ENCODE measurements at places on chromosomes 6 and 20.
A peak's percentile ranks its signal among the peaks of the same experiment; 100 is the strongest.

DNA sequence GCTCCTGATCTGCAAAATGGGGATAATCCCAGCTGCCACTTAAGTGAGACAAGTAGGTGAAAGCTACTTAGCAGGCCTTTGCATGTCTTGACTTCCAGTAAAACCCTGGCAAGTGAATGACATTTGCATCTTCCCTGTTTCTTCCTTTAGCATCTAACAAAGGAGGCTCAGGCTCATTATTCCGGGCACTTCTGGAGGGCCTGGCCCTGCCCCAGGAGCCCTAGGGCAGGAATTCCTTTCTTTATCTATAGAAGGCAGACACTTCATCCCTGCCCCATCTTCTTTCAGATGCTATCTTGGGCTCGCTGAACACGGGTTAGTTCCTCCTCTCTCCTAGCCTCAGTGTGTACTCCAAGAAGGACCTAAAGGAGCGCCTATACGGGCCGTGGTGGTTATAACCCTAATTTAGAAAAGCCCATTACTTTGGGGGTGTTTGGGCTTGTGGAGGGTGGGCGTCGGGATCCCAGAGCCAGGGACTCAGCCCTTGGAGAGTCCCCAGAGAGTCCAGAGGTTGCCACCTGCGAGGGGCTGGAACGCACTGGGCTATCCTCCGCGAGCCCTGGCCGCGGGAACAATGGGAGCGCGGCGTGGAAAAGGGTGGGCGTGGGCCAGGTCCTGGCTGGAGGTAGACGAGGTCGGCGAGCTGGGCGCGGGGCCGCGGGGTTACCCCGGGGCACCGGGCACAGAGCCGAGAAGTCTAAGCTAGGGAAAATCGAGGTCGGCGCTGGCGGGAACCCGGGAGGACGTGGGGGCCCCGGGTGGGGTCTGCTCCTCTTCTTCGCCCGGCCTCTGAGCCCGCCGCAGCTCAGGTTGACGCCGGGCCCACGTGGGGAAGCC, 62.8 kb upstream of the EPB41L1 start:
- no peak for DNase-seq

DNA sequence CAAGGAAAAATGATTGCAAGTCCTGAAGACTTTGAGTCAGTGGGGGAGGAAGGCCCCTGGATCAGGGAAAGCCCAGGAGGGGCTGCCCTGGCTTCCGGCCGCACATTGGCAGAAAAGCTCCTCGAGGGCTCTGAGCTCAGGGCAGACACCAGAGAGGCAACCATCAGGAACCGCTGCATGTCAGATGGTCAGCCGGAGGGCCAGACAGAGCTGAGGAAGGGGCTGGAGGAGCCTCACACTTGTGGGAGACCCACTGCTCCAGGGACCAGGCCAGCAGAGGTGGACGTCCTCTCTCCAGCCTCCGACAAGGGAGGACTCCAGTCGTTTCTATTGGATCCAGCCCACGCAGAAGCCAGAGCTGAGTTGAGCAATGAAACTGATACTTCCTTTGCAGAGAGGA, 30.2 kb upstream of the AAR2 start:
- no peak for DNase-seq

DNA sequence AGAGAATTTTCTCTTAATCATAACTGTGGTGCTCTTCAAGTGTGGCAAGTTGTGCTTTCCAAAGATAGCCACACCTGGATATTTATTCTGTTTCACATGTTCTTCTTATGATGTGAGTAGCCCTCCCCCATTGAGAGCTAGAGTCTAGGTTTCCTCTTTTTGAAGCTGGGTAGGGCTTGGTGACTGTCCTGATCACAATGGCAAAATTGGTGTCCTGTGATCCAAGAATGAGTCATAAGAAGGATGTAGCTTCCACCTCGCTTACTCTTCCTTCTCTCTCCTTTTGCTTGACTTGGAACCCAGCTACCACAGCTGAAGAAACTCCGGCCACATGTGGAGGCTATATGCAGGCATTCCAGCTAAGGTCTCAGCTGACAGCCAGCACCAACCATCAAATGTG, 7.4 kb upstream of the IGF2R start:
- DNase-seq: no peak

GRCh38 chr6:101534386-101534785, 140.9 kb downstream of the GRIK2 start:
- no peak for DNase-seq

DNA sequence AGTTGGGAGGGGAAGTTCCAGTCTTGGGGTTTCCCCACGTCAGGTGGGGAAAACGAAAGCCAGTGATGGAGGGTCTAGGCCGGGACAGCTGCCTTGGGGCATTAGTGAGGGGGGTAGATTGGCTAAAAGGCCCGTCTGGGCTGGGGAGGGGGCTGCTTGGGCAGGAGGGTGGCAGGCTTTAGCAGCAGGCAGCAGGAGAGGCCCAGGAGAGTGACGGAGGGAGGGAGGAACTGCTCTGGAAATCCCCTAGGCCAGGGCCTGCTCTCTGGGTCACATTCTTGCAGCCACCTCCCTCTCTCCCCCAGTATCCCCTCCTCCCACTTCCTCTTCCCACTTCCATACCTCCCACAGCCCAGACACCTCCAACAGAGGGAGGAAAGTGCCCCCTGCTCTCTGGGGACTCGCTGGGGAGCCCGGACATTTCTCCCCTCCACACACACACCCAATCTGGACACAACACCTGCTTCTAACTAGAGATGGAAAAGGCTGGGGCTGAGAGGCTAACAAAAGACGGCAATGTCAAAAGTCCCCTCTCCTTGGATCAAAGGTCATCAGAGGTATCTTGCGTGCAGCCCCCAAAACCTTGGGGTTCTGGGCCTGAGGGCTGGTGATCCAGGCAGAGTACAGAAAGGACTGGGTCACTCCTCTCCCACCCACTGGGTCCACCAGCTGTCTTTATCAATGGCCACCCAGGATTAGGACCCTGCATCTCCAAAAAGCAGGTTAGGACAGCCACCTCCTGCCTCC, 1.8 kb downstream of the NFKBIE start:
- peak; percentile 68 for DNase-seq

GRCh38 chr6:112979830-112980229, 632.7 kb downstream of the RFPL4B start:
- no peak for DNase-seq

DNA sequence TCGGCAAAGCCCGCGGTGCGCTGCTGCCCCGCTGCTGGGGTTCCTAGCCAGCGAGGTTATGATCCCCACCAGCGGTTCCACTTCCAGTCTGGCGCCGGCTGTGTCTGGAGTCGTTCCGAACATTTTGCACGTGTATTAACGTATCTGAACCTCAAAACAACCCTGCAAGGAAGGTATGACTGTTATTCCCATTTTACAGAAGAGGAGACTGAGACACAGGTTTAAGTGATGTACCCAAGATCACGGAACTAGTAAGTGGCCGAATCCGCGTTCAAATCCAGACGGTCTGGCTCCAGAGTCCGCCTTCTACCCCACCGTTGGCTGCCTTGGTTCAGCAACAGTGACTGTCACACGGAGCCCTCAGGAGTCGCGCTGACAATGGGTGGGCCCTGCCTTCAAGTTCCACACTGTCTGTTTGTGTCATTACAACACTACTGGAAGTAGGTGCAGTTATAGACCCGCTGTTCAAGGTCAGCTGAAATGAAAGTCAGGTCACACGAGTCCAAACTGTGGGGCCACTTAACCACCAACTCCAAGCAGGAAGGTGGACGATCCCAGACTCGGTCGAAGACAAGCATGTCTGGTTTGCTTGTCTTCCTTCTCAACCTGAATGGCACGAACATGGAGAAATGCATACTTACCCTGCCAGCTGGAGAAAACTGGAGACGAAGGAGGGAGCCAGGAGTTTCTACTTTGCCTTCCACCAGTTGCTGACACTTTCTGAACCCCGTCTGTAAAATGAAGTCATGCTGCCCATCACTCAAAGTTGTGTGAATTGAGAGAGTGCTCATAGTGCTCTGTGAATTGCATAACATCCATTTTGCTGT, 803 bp upstream of the SRXN1 start:
- no peak for DNase-seq

GRCh38 chr6:117919275-117919674, 12.2 kb downstream of the SLC35F1 start:
- no peak for DNase-seq

- DNase-seq: no peak
Observed at GRCh38 chr6:109166673-109167072, 71.4 kb downstream of the CEP57L1 start.

DNA sequence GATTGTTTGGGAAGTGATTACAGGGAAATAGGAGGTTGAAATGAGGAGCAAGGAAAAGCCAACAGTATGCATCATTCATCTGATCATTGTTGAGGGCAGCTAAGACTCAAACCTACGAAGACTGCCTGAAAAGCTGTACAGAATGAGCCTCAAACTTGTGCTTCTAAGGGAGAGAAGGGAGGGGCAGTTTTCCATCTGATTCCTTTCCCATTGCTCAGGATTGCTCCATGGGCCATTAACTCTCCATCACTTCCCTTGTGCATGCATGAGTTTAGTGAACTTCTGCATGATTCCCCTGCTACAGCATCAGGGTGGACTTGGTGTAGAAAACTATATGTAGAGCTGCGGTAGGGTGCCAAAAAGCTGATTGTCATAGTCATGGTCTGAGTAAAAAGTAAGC, 742.7 kb upstream of the SLC35B3 start:
- DNase-seq: no peak

- no peak for DNase-seq
Observed at GRCh38 chr6:25503686-25504085, 148.3 kb upstream of the SCGN start.

- no peak for DNase-seq
Observed at GRCh38 chr6:51398064-51398705, 579.5 kb downstream of the TFAP2B start.

DNA sequence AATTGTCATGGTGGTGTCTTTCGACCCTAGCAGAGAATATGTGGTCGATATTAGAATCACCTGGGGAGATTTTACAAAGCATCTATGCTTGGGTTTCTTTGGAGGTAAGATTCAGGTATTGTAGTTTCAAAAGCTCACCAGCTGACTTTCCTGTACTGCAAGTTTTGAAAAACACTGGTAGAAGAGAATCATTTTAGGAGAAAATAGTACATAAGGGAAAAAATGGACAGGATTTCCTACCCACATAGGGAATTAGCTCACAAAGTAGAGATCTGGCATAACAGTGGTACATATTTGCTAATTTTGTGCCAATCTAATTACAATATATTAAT, 27.4 kb upstream of the ABT1 start:
- no peak for DNase-seq

GRCh38 chr20:15251171-15251570, 913.8 kb upstream of the FLRT3 start:
- no peak for DNase-seq

DNA sequence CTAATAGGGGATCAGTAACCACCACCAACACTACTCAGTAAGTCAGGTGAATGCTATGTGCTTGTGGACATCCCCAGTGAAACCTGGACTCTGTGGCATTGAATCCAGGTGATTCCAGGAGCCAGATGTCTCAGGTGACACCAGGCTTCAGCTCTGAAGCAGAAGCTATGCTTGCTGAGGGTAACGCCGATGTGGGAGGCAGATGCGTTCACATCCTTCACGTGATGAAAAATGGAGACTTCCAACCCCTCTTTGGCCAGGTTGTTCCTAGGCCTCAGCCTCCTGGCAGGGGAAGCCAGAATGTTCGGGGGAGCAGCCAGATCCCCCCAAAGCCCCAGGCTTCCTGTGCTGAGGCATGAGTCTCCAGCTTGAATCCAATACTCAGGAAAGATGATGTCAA, 209.8 kb upstream of the PDE10A start:
- DNase-seq: no peak

DNA sequence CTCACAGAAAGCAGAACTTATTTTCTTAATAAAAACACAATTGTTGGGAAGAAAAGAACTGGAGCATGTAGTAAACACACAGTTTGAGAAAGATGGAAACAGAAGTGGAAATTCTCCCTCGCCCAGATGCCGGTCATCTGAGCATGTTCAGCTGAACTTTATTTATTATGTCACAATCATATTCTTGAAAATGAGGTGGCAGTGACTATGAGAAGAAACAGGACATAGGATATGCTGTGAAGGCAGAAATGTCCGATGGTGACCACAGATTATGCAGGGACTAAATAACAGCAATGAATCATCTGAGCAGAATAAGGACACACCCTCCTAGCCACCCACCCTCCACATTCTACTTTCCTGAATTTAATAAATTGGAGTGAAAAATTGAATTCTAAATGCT, 425.3 kb upstream of the NOX3 start:
- DNase-seq: no peak

- DNase-seq: no peak
Observed at GRCh38 chr20:32909896-32910571, 51.3 kb downstream of the EFCAB8 start.

DNA sequence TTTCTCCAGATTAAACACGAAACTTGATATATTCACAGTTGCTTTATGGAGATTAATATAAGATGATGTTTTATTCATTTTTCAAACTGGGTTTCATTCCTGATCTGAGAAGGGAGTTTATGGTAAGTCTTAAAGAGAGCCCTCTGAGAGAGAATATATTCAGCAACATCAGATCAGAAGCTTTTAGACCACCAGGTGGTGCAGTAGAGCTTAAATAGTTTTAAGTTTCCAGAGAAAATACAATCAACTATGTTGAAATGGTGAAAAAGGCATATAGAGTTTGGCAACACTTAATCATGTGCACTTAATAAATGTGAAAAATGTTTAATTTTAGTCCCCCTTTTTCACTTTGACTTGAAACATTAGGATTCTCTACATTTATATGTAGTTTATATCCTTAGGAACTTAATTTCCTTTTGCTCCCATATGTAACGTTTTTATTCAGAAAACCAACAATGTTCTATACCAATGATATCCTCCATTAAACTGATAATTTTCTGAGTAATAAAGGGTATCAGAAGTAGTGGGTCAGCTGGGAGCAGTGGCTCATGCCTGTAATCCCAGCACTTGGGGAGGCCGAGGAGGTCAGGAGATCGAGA, 86.4 kb upstream of the CLDN20 start:
- DNase-seq: no peak

GRCh38 chr20:53047203-53047602, 75.0 kb downstream of the TSHZ2 start:
- no peak for DNase-seq

- no peak for DNase-seq
Observed at GRCh38 chr6:44594481-44594880, 207.0 kb downstream of the CDC5L start.

DNA sequence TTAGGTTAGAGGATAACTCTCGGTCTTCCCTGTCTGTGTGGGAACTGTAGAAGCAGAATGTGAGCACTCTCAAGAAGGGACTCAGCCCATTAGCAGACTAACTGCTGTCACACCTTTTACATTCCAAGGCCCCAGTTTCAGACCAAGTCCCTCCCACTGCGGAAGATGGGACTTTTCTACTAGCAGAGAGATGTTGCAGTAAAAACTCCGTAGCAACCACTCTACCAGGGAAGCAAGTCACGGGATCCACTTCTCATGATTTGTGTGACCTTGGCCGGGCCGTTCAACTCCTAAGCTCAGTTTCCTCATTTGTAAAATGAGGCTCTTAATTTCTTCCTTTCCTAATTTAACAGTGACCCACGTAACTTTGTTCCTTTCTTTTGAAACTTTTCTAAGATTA, 77.1 kb upstream of the SLC4A11 start:
- no peak for DNase-seq

Data from activated CD4-positive, alpha-beta memory T cell treated with anti-CD3 and anti-CD28 coated beads for 36 hours (primary cell).